ENCODE measurements at places on chromosomes 16 and 17.

DNA sequence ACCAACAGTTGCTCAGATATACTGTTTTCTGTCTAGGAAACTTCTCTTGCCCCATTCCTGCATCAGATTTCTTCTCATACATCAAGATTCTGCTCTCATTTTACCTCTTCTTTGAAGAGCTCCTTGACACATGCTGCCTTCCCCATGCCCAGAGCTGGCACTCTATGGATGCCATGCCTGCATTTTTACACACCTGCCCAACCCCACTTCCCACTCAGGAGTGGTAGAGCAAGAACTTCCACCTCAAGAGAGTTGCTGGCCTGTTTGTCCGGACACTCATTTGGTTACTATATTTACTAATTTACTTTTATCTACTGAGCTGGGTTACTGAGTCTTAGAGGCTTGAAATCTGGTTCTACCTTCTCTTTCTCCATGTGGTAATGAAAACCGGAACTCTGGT lies 98.3 kb upstream of the HLF start:
- DNase-seq, result no peak

GRCh38 chr16:49057391-49057790 lies 224.2 kb downstream of the CBLN1 start:
- DNase-seq, result no peak

GRCh38 chr16:2691491-2692248 lies 9.3 kb downstream of the KCTD5 start:
- DNase-seq, result no peak

DNA sequence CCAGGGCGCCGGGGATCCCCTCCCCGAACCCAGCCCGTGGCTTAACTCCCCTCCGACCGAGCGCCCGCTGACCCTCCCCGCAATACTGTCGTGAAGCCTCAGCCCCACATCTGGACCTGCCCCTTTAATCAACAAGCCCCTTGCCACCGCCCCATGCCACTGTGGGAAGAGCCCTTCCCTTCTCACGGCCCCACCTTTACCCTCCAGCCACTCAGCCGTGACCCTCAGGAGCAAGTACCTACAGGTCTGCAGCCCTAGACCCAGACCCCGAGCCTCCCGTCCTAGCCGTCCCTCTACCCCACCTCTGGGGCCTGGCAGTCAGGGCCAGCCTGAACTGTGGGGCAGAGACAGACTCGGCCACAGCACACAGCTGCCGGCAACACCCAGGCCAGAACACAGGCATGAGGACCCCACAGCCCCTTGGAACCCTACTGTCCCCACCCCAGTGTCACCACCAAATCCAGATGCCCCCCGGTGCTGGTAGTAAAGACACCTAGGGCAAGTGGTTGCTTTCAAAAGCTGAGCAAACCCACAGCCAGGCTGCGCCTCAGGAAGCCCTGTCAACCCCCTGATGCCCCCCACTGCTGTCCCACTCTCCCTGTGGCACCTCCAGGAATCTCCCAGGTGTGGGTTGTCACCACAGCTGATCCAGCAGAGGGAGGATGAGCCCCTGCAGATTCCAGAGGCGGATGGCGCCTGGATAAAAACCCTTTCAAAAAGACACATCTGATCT lies 1.4 kb downstream of the NXPH3 start:
- no peak for DNase-seq

DNA sequence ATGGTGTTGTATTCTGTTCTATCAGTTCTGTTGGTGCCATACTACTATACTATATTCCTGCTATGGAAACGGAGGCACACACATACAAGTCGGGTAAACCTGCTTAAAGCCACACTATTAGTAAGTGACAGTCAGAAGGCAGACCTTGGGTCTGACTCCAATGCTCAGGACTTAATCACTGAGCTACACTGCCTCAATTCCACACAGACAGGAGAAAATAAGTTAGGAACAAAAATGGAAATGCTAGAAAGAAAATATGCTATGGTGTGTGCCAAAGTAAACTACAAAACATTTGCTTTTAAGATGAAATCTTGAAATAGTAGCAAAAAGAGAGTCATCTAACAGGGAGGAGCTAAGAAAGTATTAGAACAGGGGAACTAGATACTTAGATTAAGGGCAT lies 48.1 kb downstream of the MYO1D start:
- no peak for DNase-seq

DNA sequence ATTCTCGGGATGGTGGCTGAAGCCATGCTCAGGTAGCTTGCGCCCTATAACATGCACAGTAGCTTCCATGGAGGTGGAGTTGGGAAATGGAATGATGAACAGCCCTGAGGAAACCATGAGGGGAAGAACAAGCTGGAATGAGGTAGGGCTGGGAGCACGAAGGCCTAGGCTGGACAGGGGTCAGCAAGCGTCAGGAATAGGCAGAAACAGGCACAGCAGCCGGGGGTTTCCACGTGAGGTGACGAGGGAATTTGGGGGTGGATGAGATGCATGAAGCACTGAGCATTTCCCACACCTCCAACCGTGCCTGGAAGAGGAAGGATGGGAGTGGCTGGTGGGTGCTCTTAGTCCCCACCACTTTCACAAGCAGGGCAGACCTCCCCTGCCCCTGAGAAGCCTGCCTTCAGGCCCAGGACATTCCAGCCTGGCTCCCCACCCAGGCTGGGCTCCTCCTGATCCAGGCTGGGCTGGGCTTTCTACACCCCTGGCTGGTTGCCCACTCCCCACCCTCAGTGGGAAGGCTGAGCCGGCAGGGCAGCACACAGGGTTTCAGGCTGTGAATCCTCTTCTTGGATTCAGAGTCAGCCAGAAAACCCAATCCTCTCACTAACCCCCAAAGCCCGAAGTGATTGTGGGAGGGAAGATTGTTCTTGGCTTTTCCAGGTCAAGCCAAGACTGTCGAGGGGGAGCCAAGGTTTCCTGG lies 21.9 kb downstream of the PLEKHG4 start:
- DNase-seq, result no peak

Measured in Calu3 (cell line).